Hematopoietic multipotent progenitor cell treated with erythropoietin and hydrocortisone succinate and interleukin-3 and kit ligand, for 8 days (in vitro differentiated cells): ENCODE measurements at places on chromosomes 16 and 17.

GRCh38 chr17:27341041-27341471, 47.1 kb downstream of the WSB1 start:
- DNase-seq: no peak

- DNase-seq: no peak
These were observed 12.7 kb downstream of the MYO18A start for GRCh38 chr17:29167393-29168078.

DNA sequence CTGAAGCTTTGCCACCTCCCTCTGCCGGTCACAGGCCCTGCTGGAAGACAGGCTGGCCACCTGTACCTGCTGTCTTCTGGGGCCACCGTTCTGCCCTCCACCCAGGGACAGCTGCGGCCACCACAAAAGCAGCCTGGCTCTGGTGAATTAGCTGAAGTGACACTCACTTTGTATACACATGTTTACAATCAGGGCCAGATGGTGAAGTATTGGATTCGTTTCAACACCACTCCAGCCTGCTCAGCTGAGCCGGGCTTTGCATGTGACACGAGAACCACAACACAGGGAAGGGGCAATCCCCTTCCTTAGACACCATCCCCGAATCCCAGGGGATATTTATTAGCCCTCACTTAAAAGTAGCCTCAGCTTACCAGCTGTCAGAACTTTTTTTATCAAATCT, 191.5 kb upstream of the RPL38 start:
- DNase-seq: no peak

DNA sequence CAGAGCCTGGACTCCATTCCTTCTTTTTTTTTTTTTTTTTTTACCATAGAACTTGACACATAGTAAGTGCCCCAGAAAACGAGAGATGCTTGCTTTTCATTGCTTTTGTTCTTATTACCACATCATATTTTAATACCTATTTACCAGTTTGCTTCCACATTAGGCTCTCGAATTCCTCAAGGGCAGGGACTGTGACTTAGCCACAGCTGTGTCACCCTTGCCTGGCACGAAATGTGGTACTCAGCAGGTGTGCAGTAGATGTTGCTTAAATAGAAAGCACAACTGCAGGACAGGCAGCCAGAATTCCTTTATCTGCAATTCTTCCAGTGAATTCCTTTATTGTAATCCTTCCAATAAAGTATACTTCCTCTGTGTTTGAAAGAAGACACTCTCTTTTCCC, 393.0 kb downstream of the HAPSTR1 start:
- no peak for DNase-seq

GRCh38 chr17:5545051-5545987, 39.0 kb downstream of the NLRP1 start:
- no peak for DNase-seq

GRCh38 chr16:23584186-23585076, 11.7 kb downstream of the NDUFAB1 start:
- no peak for DNase-seq

DNA sequence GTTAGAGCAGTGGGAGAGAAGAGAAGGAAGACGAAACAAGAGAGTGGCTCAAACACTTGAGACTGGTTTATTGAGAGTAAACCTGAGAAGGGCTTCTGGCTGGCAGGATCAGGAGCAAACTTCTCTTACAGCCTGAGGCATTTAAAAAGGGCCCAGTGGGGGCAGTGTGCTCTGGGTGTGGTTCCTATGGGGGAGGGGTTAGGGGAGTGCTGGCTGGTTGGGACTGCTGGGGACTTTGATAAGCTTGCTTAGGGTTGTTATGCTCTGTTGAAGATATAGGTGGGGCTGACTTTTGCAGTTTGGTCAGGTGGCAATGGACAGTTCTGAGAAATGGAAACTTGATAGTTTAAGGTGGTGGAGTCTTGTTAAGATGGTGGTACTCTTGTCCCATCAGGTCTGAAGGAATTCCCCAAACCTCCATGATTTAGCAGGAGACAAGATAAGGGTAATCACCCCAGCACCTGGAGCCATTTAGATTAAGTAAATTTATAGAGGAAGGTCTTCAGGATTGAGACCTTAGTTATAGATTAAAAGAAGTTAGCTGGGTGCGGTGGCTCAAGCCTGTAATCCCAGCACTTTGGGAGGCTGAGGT, 79.3 kb downstream of the EMP2 start:
- peak; percentile 88 for DNase-seq

- no peak for DNase-seq
These were observed 64.9 kb upstream of the LGALS9 start for GRCh38 chr17:27565874-27566670.

GRCh38 chr17:9209347-9209746, 188.0 kb downstream of the NTN1 start:
- no peak for DNase-seq

DNA sequence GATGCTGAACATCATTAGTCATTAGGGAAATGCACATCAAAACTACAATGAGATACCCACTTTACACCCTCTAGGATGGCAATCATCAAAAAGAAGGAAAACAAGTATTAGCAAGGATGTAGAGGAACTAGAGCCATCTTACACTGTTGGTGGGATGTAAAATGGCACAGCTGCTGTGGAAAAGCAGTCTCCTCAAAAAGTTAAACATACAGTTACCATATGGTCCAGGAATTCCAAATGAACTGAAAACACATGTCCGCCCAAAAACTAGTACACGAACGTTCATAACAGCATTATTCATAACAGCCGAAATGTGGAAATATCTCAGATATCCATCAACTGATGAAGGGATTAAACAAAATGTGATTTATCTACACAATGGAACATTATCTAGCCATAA, 7.0 kb downstream of the FBF1 start:
- no peak for DNase-seq

GRCh38 chr16:50531359-50531758, 16.8 kb upstream of the NKD1 start:
- no peak for DNase-seq

- no peak for DNase-seq
These were observed 50.0 kb downstream of the OTOA start for GRCh38 chr16:21713549-21714368.

DNA sequence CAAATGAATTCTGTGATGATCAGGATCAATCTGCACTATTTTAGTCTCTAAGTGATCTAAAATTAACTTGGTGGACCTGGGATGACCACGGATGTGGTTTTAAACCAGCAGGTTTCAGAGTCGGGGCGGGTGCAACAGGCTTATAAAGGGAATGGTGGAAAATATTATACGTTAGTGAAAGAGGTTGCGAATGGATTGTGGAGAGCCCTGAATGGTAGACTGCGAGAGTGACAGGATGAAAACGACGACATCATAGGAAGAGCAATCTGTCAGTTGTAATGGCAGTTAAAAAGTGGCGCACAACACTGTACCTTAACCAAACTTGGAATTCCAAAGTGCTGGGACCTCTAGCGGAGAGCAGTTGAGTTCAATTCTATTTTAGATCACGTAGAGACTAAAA, 1.2 kb upstream of the CYB5B start:
- no peak for DNase-seq

GRCh38 chr17:40466298-40466971, 23.2 kb downstream of the IGFBP4 start:
- no peak for DNase-seq

- DNase-seq: no peak
These were observed 49.6 kb upstream of the SIAH1 start for GRCh38 chr16:48434653-48435317.

DNA sequence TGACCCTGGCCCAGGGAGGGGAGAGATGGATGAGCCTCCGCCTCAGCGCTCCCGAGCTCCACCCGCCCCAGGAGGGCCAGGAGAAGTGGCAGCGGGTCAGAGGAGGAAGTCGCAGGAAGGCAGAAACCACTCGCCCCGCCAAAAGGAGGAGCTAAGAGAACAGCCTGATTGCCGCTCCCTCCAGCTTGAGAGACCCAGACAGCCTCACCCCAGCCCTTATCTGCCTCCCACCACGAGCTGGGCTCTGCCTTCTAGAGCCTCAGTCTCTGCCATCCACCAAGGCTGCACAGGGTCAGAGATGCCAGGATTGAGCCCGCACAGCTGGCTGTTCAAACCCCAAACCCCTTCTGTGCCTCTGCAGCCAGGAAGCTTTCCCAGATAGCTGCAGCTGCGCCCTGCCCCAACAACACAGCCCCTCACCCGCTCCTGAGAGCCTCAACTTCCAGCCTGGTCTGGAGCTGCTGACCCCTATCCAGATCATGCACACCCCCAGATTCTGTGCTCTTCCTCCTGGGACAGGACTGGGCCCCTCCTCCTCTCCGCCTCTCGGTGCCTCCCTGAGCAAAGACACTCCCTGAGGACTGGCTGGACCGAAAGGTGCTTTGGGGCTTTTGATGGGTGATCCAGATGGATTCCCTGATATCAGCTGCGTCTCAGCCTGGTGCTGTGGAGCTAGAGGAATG, 1.0 kb upstream of the ATP2A3 start:
- DNase-seq: peak; percentile 95

DNA sequence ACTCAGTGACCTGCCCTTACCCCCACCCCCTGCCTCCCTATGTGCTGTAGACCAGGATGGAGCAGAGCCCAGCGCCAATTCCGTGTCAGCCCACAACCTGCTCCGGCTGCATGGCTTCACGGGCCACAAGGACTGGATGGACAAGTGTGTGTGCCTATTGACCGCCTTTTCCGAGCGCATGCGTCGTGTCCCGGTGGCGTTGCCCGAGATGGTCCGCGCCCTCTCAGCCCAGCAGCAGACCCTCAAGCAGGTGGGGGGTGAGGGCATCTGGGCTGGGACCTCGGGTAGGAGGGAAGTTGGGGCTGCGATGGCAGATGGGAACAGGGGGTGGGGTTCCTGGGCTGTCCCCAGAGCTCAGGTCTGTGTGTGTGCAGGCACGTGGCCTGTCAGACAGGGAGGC, 6.3 kb upstream of the CACNA1G start:
- no peak for DNase-seq

- no peak for DNase-seq
These were observed 72.0 kb downstream of the FTO start for GRCh38 chr16:53775821-53776431.

- no peak for DNase-seq
These were observed 7.9 kb upstream of the TMEM88 start for GRCh38 chr17:7846765-7847661.

DNA sequence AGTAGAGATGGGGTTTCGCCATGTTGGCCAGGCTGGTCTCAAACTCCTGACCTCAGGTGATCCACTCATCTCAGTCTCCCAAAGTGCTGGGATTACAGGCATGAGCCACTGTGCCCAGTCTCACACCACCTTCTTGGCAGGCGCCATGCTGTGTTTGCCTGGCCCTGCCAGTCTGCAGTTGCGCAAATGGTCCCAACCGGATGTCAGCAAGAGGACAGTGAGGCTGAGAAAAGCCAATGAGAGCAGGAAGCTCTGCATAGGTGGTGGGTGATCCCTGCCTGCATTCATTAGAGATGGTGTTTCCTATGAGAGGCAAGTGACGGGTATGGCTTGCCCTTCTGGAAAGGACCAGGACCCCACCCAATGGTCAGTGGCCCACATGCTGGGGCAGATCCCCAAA, 59.3 kb downstream of the PECAM1 start:
- no peak for DNase-seq

DNA sequence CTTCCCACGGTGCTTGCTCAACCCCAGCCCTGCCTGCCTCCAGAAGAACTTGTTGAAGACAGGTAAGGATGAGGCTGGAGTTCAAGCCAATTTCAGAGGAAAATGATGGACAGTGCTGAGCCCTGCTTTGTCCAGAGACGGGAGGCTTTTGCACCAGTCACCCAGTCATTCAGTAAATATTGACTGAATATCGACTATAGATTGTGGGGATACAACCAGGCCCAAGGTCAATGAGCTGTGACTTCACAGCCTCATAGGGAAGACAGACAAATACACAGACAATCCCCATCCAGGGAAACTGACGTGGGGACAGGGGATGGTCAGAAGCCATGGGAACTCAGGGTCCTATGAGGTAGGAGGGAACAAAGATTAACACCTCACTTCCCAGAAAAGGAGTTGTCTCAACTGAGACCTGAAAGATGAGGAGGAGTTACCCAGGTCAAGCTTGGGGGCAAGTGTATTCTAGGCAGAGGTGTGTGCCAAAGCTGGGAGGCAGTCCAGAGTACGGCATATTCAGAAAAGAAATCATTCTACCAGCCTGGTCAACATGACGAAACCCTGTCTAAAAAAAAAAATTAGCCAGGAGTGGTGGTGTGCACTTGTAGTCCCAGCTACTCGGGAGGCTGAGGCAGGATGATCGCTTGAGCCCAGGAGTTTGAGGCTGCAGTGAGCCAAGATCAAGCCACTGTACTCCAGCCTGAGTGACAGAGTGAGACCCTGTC, 5.9 kb upstream of the DOC2A start:
- no peak for DNase-seq

DNA sequence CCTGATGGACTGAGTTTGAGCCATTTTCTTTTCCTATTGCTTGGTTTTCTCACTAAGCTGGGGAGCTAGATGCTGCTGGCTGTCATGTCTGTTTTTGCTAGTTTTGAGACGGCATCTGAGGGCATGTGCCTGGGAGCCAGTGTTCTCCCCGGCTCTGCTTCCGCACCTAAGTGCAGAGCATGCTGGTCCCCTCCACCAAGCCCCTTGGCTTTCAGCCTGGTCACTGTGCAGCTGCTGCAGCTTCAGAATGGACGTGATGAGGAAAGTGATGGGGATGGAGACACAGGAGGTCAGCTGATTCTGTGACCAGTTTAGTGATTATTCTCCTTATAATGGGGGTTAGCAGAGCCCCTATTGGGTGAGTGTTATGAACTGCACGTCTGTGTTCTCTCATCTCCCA, 28.5 kb downstream of the DNAH17 start:
- DNase-seq: no peak

DNA sequence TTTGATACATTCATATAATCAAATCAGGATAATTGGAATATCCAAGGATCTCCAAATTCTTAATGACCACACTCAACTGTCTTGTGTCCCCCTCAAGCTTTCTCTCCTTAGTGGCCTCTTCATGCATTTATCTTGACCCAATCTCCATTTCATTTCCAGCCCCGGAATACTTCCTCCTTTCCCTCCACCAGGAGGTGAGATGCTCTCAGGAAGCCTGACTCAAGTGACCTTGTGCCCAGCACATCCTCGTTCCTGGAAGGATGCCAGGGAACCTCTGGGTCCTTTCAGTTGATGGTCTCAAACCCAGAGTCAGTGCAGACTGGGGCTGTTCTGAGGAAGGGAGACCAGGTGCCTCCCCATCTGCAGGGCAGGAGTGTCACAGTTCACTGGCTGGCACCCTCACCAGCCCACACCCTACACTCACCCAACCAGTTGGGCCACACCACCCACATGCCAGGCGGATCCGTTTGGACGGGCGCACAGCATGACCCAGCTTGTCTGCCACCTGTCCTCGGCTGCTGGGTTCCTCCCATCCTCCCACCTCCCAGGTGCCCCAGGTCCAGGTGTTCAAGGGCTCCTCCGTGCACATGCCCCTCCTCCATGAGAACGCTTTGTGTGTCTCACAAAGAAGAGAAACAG, 14.0 kb upstream of the EMP2 start:
- no peak for DNase-seq
